NCI-H446 (cell line): ENCODE measurements at places on chromosomes 3 and 15.

- DNase-seq, result peak; percentile 19
Measured at GRCh38 chr3:40262331-40262730, 47.2 kb upstream of the EIF1B start.

- no peak for DNase-seq
Measured at GRCh38 chr3:156978481-156978961, 152.4 kb downstream of the LEKR1 start.

- no peak for DNase-seq
Measured at GRCh38 chr3:23495507-23495906, 292.4 kb downstream of the UBE2E2 start.

DNA sequence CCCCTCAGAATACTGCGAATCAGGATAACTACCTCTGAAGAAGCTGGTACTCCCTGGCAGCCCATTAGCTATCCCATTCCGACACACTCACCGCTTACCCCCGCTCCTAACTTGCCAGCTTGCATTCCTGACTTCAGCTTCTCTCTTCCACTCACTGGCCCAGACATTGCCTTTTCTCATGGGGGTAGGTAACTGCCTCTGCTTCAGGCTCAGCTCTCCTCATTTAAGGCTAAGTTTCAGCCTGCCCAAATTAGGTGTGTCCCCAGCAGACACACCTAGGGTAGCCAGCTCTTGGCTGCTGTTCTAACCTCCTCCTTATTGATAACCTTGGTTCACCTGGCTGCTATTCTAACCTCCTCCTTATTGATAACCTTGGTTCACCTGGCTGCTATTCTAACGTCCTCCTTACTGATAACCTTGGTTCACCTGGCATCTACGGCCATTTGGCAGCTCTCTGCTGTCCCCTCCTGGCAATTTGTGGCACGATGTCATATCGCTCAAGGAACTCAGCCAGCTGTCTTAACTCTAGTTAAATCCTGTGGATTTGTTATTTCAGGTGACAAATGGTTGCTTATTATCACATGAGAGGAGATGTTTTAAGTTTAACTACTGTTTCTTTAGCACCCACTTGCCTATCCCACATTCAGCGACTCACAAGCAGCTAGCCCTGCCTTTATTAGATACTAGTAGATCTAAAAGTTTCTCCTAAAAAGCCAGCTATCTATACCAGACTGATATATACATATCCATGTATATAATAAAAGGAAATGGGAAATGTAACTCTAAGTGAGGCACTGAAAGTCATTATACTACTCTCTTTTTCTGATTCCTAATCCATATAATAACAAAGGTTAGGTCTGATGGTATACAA is 106.5 kb upstream of the ACP3 start:
- no peak for DNase-seq

DNA sequence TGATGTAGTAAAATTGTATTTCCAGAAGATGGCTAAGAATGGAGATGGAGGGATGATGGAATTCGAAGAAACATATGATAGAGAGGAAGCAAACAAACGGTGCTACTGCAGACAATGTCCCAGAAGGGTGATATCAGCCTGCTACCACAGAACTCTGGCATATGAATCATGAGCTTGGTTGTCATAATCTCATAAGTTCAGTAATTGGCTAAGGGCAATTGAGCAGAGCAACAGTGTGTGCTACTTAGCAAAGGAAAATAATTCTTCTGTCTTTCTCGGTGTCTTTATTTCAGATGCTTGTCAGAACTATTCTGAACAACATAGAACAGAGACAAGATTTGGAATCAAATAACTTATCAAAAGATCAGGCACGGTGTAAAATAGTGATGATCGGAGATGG is 407.3 kb downstream of the GBE1 start:
- DNase-seq, result no peak

- DNase-seq, result no peak
Measured at GRCh38 chr3:148727231-148727630, 29.5 kb downstream of the AGTR1 start.

GRCh38 chr15:55700876-55701275 is 42.1 kb downstream of the PRTG start:
- no peak for DNase-seq

- DNase-seq, result no peak
Measured at GRCh38 chr3:94036909-94037507, 8.6 kb upstream of the STX19 start.

DNA sequence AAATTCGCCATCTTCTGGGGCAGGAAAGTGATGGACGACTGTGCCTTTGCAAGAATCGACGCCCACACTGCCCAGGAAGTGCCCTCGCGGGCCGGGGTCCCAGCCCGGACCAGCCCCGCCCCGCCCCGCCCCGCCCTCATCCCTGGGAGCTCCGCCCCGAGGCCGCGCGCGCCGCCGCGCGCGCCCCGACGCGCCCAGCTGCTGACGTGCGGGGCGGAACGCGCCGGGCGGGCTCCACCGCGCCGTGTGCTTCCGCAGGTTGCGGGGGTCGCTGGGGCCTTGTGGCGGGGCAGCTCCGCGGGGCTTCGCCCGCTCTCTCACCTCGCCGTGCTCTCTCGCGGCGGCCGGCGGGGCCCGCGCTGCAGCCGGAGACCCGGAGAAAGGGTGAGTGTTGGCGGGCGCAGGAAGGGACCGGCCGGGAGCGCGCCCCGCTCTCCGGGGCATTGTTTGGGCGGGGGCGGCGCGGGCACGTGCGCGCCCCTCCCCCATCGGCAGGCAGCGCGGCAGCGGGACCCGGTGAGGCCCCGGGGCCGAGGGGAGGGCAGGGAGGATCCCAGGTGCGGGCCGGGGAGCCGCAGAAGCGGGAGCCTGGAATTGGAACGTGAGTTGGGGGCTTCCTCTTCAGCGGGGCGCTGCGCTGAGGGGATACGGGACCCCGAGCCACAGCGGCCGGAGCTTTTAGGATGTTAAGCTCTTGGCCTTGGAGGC is at the start of gene YEATS2:
TSS of gene YEATS2 (plus strand) at position 188 of the 708 bp plus-strand sequence. CDS start 17,366 bp downstream, outside the sequence.
- DNase-seq, result peak; percentile 86

DNA sequence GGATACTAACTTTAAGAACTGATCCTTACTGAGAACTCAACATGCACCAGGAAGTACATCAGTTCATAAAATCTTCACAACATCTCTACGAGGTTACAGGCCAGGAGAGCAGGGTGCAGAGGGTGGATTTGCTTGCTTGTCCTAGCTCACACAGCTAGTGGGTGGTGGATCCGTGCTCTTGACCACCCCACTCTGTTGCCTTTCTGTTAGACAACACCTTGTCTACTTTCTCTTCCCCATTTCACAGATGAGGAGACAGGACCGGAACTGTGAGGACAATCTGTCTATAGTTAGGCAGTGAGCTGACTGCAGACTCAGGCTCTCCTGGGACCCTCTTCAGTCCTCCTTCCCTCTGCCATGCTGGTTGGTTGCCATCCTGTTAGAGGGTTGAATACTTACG is 221.7 kb upstream of the TLE3 start:
- DNase-seq, result no peak

GRCh38 chr15:74891469-74891868 is 1.6 kb downstream of the MPI start:
- no peak for DNase-seq

GRCh38 chr3:179098388-179099077 is 26.9 kb upstream of the ZMAT3 start:
- DNase-seq, result no peak

GRCh38 chr15:70292076-70292760 is 194.5 kb upstream of the TLE3 start:
- no peak for DNase-seq

- DNase-seq, result no peak
Measured at GRCh38 chr3:25166016-25166415, 262.0 kb upstream of the RARB start.

GRCh38 chr3:173395073-173395411 is 2.5 kb upstream of the NLGN1 start:
- no peak for DNase-seq

DNA sequence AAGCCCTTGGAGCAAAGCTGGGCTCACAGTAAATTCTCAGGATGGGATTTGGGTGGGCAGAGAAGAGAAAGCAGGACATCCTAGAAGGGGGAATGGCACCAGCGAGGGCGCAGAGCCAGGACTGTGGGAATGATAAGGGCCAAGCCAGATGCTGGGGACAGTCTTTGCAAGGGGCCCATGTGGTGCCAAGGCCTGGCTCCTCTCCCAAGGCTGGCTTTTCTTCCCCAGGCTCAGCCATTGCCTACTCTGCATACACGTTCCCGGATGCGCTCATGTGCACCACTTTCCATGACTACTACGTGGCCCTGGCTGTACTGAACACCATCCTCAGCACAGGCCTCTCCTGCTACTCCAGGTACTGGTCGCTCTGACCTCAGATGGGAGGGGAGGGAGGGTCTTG is 24.7 kb upstream of the KIF23 start:
- DNase-seq, result no peak

DNA sequence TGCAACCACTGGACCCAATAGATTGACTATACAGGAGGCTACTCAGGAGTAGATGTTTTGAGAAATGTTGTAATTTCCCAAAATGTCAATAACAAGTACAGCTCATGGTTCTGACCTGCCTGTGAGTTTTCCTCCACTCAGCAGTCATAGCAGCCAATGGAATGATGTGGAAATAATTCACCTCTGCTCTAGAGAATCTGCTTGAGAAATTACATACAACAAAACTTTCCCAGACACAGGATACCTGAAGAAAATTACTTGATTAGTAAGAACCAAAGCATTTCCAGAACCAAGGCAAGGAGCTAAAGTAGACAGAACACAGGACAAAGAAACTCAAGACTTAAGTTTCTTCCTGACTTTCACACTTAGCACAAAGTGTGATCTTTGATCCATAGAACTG is 218.9 kb upstream of the SETMAR start:
- no peak for DNase-seq

DNA sequence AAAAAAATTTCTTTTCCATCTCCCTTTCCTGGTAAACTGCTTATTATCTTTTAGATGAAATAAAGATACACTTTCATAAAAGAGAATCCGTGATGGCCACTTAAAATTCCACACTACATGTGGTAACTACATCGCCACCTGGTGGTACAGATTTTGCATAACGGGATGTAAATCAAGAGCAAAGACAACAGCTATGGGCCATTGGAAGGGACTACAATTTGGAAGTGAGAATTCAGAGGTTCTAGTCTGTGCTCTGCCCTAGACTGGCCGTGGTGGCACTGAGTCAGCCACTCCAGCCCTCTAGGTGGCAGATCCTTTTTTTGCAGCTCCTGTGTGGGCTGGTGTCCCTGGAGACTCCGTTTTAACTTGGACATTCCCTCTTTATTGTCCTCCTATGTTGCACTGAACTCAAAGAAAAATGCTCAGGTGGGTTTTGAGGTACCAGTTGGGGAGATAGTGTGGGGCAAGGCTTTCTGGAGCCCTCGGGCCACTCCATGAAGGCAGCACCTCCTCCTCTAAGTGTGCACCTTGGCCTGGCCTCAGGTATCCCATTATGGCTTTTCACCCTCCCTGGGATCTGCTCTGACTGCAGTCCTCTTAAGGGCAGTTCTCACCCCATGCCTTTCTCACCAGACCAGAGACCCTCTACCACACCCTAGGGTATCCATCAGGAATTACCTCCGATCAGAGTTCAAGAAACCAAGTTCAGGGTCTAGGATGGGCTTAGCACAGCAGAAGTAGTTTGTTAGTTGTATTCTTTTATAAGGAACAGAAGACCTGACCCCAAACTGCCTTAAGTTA is 54.9 kb downstream of the SPSB4 start:
- DNase-seq, result peak; percentile 56

DNA sequence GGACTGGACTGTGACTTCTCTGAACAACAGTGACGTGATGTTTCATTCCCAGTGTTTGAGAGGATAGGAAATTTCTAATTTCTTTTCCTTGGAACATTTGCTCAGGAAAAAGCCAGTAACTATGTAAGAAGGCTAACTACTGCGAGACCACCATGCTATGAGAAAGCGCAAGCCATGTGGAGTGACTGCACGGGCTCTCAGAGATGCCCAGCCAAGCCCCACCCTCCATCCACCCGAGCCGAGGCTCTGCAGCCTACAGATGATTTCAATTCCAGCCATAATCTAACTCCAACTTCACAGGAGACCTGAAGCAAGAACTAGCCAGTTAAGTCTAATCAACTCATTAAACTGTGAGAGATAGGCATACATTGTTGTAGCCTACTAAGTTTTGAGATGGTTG is 124.3 kb downstream of the GREM1 start:
- DNase-seq, result no peak

GRCh38 chr15:39685999-39686613 is 96.5 kb downstream of the FSIP1 start:
- peak; percentile 10 for DNase-seq

DNA sequence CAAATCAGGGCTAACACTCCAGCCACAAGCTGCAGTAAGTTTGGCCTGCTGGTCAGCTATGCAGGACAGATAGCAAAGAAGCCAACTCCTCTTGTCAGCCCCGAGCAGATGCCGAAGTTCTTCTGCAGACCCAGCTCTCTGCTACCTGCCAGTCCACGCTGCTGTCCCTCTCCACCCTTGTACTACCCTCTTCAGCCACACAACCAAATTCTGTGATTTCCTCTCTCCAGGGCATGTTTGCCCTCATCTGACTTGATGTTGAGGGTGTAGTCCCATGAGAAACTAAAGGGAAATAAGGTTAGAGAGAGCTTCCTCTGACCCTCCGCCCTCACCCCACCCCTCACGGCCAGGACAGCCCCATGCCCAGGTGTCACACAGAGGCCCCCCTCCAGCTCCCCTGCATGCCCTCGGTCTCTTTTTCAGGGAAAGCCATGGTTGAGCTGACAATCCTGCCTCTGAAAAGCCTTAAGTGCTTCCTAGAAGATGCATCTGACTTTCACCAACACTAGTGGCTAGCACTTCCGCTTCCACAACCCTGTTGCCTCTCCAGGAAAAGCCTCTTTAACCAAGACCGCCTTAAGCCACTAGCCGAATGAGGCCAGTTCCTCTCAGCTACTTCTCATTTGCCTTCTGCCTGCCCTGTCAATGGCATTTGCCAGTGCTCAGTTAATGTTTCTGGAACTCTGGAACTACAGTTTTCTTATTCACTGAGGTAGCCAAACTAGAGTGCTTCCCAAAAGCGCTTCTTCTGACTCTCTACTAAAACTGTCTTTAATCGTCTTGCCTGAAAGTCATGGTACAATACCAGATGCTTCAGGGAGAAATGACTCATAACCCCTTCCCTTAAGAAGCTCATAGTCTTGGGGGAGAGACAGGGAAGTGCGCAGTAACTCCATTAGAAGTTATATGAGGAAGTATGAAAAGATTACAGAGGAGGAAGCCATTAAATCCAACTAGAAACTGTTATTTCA is 300.4 kb upstream of the STT3B start:
- DNase-seq, result no peak
